ENCODE measurements at places on chromosomes 4 and X.

DNA sequence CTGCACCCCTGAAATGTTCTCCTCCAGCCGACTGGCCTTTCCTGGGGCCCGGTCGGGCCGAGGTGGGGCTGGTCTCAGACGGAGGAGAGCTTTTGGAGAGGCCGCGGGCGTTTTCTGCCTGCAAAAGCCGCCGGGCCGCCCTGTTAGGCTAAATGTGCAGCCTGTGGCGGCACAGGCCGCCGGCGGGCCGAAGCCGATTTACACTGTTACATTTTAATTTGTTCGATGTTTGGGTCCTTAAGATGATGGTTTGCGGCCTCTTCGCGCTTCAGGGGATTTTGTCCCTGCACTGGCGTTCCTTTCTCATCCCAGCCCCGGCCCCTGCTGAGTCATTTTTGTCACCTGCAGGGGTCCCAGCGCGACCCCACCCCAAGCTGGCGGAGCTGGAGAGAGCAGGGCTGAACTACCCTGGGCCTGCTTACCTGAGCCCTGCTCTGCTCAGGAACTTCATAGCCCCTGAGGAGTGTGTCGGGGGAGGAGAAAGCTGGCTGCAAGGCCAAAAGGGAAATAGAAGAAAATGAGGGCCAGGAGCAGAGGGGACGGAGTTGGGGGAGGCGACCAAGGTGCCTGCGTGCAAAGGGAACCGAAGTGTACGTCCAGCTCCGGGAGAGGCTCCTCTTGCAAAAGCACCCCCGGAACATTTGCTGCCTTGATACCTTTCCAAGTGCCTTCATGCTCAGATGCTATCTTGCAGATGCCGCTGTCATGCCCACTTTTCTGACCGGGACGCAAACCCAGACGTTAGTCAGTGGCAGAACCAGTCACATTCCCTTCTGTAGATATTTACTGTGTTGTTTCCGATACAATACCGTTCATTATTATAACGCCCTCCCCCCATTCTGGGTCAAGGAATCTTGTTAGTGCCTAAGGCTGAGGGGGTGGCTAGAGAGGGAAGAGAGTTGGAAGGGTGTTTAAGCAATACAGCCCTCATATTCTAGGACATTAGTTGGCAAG is 977 bp upstream of the RBBP7 start:
- DNase-seq = no peak

GRCh38 chr4:185885604-185886003 is 73.6 kb upstream of the SORBS2 start:
- DNase-seq = no peak

DNA sequence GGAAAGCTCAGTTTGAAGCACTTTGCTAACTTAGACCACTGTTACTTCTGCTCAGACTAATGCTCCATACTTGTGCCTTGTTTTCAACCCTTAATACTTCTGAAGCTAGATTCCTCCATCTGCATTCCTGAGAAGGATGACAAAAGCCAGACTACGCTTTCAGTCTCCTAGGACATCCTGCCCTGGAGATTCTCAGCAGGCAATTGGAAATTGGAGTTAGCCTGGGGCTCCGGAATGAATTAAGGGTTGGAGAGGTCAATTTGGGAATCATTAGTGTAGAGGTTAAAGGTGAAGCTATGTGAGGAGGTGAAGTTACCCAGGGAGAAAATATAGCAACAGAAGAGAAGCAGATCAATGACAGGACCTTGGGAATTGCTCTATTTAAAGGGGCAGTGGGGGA is 215.9 kb upstream of the MBNL3 start:
- no peak for DNase-seq

DNA sequence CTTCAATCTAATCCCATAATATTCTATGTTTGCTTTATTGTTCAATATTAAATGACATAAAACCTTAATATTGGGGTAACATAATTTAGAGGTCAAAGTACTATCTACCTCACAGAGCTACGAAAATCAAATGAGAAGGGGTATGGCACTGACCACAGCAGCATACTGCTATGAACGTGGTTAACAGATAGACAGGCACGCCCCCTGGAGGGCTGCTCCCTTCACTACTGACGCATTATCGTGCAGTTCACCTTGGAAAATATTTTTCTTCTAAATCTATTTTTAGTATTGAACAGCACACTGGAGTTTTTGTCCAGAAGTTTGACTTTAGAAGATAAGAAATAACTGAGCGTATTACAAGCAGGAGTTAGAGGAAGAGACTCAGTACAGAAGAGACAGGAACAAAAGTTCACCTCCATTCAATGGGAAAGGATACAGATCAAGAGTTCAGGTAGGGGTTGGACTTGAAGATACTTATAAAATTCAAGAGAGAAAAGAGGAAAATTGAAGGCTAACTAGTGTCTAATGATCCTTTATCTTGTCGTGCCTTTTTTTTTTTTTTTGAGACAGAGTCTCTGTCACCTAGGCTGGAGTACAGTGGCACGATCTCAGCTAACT is 22.7 kb downstream of the MAP9 start:
- DNase-seq = no peak

DNA sequence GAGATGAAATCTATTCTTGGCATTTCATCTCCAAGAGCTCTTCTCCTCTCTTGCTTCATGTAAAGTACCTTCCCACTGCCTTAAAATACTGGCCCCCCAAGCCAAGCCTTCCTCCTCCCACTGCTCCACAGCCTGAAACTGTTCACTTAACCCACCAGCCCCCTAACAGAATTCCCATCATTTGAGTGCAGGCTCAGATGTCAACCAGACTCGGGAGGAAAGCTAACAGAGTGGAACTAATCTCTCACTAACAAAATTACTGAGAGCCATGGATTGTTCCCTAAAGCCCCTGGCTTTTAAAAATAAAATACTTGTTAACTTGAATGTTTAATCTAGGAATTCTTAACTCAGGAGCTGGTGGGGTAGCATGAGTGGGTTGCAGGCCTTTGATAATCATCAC is 7.1 kb upstream of the DCUN1D4 start:
- DNase-seq = no peak

- DNase-seq = no peak
These were observed 164.8 kb upstream of the VEGFC start for GRCh38 chr4:176957353-176958118.

DNA sequence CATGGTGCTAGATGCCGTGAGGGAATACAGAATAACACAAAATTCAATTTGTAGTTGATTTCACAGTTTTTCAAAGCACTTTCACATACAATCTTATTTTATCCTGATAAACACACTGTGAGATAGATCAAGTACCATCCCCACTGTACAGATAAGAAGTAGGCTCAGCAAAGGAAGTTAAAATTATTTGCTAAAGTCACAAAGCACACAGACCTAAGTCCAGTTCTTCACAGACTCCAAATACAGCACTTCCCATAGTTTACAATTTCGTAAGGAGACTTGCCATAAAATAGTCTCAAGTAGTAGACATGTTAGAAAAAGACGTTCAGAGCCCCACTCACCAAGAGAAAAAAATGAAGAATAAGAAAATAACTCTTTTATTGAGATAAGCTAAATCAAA is 7.8 kb upstream of the CUL4B start:
- DNase-seq = no peak

Data from foreskin keratinocyte (primary cell).